IMR-90 (cell line): ENCODE measurements at places on chromosomes 12 and 14. TPM values are rescaled to one million over a fixed set of nuclear protein-coding genes. Genes with fewer than 3 reads are reported as not detected.

DNA sequence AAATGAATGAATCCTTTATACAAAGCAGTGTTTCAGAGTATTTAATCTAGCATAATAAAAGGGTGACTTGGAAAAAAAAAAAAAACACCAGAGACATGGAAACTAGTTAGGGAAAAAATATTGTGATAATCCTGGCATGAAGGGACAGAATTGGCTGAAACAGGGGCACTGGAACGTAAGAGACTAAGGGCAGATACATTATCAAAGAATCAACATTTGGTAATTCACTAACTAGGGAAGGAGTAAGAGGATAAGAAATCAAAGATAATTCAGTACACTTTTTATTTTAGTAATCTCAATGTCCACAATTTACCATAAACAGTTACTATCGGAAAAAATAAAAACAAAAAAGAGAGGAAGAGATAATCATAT lies 18.2 kb downstream of the PYM1 start:
- no peak for DNase-seq

DNA sequence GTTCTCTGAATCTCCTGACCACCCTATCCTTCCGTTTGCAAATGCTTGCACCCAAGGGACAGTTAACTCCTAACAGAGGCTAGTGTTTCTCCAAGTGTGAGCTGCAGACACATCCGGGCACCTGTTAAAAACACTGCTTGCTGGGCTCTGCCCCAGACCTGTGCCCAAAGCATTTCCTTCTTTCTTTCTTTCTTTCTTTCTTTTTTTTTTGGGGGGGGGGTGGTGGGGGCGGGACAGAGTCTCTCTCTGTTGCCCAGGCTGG lies 42.5 kb downstream of the SPRING1 start:
- no peak for DNase-seq

The RAD9B gene
- polyA plus RNA-seq, result 0.09 TPM in 2 replicates

- DNase-seq, result no peak
Measured at GRCh38 chr14:104929268-104930230, 4.9 kb downstream of the PLD4 start.

- DNase-seq, result no peak
Measured at GRCh38 chr14:67487937-67488893, at the start of gene TMEM229B. Gene TMEM229B, minus strand, starts transcription at chr14:67488721. Its CDS starts 14,798 bp downstream, at chr14:67473923.
